KBM-7 (cell line): ENCODE measurements at places on chromosomes 2 and 18.

GRCh38 chr2:44652701-44653100 lies 288.8 kb upstream of the SIX3 start:
- DNase-seq: no peak

DNA sequence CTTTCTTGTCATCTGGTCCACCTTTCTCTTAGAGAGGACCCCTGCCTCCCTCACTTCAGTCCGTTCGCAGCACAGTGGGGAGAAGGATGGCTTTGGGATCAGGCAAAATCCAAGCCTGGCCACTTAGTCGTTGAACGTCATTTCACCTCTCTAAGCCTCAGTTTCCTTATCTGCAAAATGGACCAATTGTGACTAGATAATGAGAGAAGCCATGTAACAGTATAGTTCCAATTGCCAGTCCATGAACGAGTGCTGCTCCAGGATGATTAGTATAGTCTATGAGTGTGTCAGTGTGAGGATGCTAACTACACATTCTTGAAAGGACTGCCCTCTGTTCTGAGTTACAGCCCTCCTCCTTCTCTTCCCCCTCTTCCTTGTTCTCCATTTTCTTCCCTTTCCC lies 1.1 kb downstream of the INHA start:
- DNase-seq: no peak

DNA sequence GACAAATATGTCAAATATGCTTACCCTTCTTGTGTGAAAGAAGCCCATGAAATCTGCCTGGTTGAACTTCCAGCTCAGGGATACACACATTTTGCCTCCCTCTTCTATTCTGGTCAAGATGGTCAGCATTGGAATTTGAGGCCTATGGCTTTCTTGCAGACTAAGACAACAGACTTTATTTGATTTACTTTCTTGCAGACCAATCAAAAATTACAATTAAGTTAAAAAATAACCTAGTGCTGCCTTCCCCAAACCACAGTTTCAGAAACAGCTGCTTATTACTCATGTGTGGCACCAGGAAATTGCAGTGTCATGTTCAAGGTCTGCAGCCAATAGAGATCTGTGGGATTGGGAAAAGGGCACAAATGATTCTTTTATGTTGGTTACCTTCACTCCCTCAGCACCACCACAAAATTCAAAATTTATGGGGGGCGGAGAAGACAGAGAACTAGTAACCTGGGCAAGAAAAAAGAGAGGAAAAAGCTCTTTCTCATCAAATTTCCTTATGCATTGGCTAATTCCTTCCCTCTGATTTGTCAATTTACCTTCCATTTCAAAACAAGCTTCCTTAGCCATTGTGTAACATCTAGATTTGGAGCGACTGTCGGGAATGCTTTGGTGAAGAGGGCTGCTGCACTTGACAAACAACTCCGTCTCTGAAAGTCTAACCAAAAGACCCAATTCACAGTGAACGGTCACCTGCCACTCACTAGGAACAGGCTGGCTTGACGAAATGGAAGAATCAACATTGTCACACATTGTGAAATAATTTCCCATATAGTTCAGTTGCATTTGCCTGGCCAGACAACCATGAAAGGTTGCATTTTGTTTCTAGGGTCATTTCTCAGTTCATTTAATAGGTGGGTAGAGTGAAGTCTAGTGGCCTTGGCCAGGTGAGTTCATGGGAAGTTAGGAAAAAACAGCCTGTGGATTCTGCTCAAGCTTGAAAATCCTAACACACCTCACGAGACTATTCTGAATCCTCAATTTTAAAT lies 100.4 kb upstream of the FZD5 start:
- no peak for DNase-seq

DNA sequence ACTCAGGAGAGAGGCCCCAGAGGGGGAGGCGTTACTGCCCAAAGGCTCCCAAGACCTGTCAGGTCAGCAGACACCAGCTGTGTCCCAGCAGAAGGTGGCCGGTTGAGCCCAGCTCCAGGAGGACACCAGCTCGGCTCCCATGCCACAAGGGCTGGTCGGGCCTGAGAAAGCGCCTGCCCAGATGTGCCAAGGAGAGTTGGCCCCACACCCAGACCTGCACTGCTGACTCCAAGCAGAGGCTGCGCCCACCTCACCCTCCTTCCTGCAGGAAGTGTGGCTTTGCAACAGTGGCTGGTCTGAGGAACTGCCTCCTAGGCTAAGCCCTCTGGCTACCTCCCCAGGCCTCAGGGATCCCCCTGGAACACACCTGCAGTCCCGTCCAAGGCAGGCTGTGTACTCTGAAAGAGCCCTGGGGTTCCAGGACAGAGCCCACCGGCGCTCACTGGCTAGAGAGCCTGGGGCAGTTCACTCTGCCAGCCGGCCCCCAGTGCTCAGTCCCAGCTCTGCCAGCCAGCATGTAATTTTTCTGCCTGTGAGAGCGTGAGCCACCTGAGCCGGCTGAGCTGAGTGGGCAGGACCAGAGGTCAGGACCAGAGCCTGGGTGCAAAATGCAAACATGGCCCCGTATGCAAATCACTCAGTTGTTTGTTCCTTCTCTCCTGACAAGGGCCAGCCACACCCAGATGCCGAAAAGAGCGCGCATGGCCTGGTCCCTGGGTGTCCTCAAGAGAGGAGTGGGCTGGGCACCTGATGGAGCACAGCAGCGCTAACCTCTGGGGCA lies 36.9 kb upstream of the PTMA start:
- peak; percentile 61 for DNase-seq

- DNase-seq: no peak
These were observed 297.3 kb downstream of the MTX2 start for GRCh38 chr2:176566496-176566895.

DNA sequence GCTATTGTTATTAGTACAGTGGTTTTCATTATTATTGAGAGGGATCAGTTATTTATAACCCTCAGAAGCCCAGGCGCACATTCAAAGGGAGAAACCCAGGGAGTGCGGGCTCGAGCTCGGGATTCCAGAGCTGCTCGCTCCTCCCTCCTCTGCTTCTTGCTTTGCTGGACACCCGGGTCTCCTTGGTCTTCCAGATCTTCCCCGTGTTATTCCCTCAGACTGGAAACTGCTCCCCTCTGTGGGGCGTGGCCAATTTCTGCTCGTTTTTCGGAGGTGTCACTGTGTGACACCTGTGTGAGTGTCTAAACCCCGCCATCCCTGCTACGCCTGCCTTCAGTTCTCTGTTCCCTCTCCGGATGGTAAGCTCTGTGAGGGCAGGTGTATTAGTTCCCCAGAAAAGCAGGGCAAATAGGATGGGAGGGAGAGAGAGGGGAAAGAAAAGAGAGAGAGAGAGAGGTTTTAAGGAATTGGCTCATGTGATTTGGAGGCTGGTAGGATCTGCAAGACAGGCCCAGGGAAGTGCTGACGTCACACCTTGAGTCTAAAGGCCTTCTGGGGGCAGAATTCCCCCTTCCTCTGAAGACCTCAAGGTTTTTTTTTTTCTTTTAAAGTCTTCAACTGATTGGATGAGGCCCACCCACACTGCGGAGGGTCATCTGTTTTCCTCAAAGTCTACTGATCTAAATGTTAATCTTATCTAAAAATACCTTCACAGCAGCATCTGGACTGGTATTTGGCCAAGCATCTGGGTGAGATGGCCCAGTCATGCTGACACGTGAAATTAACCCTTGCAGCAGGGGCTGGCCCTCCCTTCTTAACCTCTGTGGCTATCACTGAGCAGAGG lies 457.3 kb upstream of the ID2 start:
- DNase-seq: no peak

GRCh38 chr2:30425326-30425725 lies 21.7 kb upstream of the LCLAT1 start:
- no peak for DNase-seq

DNA sequence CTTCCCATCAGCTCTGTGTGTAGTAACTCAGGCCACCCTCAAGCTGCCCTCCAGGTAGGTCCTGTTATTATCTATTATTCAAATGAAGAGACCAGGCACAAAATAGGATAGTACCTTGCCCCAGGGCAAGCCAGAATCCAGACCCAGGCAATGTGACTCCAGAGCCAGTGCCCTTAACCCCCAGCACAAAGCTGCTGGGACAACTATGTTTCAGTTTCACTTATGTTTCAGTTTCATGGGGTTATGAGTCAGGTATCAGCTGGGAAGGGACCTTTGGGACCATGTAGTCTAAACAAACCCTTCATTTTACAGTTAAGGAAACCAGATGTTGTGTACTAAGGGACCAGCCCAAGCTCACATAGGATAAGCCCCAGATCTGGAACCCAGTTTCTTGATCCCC lies 10.0 kb downstream of the HK2 start:
- no peak for DNase-seq

DNA sequence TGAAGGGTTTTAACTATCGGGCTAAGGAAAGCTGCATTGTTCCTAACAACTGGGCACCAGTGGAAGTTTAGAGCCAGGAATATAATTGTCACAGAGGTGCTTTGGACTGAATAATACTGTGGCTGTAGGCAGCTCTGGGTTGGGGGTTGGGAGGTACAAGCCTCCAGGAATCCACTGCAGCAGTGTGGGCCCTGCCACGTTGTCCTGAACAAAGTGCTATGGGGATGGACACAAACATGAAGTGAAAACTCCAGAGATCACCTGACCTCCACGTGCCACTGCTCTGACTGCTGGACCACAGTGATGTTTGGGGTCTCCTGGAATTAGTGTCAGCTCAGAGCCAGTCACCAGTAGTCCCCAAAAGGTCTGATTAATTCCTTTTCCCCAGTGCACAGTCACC lies 110.9 kb downstream of the BCL2 start:
- no peak for DNase-seq

- DNase-seq: no peak
These were observed 239.3 kb upstream of the MYT1L start for GRCh38 chr2:2570360-2570759.

- no peak for DNase-seq
These were observed 2.5 kb downstream of the MYCN start for GRCh38 chr2:15942711-15943345.

DNA sequence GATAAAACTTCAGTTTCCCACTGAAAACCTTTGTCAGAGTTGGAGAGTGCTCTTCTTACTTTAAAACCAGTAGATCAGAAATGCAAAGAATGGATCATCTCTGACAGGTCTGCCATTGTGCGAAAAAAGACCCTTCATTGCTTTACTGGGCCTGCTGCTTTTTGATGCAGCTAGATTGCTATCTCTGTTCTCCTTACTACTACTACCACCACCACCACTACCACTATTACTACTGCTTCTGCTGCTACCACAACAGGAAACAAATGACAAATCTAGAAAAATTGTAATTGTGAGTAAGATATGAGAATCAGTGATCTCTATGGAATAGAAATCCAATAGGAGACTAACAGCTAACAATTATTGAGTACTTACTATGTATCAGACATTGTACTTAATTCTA lies 85.8 kb downstream of the PKP4 start:
- DNase-seq: no peak
